AG10803 (cell line): ENCODE measurements at places on chromosomes 2 and 18.

GRCh38 chr2:33644215-33644614, 45.1 kb upstream of the FAM98A start:
- DNase-seq, result no peak

GRCh38 chr2:157428500-157429175, 15.3 kb downstream of the CYTIP start:
- no peak for DNase-seq

DNA sequence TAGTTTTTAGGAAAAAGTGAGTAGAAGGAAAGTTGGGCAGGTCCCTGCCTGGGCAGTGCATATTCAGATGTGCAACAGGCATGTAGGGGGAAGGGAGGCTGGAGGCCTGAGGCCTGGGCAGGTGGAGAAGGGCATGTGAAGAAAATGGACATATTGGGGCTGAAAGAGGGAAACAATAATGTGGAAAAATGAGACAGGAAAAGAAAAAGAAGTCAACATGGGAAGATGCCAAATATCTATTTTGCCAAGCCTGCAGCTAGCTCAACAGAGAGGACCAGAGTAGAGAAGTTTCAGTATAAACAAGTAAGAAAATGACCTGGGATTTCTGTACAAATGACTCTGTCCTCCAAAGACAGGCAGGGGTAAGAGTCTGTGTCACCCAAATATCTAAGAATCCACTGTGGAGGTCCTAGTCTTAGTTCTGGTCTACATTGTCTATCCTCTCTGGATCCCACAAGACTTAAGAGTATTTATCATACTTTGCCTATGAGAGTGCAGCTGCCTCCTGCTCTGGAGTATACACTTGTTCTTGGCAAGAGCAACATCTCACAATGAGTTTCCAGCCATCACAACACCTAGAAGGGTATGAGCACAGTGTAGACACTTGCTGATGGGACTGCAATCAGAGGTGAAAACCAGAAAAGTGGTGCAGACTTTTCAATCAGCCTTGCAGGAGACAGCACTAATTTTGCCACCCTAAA, 80.2 kb downstream of the CLHC1 start:
- no peak for DNase-seq

- peak; percentile 39 for DNase-seq
These were observed 7.2 kb upstream of the DCTN1 start for GRCh38 chr2:74387346-74387745.

DNA sequence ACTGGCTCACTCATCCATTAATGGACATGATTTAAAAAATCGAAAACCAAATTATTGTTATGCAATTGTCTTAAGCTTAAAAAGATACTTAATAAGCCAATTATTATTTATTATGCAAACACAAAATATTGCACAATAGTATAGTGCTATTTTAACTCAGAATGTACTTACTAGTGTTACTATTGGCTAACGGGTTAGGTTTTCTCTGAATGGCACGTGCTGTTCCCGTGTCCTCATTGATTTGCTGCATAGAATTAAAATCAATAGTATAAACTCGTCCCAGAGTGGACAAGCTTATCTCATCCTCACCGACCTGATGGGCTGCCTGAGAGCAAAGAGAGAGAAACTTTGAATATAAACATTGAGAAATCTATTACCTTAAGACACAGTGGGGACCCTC, 91.2 kb upstream of the DNER start:
- DNase-seq, result no peak

- DNase-seq, result no peak
These were observed 111.3 kb downstream of the CMPK2 start for GRCh38 chr2:6754419-6754818.

- DNase-seq, result no peak
These were observed 1259.5 kb upstream of the CDH2 start for GRCh38 chr18:29436459-29436858.

DNA sequence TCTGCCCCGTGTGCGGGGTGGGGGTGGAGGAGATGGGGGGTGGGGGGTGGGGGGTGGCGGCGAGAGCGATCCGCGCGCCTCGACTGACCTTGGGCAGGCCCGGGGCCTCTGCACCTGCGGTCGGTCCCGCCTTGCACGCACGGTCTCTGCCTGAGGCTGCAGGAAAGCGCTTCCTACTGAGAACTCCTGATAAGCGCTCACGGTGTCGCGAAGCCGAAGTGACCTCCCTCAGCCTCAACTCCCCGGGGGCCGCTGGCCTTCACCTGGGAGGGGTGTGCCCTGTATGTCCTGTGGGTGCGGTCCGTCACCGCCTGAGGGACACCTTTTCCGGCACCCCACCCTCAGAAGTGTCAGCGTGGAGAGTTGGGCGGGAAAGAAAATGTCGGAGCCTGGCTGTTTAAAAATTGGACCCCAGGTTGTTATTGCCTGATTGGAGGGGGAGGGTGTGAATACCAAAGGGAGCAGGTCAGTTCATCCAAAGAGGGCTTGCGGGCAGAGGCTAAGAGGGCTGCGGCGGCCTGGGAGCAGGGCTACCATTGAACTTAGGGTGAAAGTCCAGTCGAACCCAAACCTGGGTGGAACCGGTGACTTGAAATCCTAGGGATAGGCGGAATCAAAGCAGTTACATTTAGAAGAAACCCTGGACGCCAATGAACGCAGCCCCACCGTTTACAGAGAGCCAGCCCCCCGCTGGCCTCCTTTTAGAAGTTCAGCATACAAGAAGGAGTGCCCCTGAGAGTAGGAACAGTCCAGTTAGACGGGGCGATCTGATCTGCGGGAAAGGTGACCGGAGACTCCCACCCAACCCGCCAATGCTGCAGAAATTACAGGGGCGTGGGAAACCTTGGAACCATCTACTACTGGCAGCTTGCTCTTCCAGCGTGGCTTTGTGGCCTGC, 1.2 kb downstream of the MAL start:
- no peak for DNase-seq

DNA sequence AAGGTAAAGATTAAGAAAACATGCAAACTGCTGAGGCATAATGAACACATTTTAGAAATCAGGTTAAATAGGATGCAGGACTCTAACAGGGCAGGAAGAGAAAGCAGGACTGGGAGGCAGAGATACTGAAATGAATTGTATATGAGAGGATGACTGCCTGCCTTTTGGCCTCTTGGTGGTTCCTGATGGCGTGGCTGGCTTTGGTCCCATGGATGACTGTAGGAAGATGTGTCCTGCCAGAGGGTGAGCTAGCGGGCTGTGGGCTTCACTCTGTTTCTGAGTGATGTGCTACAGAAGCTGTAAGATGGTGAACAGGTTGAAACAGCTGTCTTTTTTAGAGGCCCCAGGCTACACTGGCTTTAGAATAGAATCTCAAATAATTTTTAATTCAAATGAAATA, 517.0 kb downstream of the SLC4A3 start:
- peak; percentile 58 for DNase-seq

DNA sequence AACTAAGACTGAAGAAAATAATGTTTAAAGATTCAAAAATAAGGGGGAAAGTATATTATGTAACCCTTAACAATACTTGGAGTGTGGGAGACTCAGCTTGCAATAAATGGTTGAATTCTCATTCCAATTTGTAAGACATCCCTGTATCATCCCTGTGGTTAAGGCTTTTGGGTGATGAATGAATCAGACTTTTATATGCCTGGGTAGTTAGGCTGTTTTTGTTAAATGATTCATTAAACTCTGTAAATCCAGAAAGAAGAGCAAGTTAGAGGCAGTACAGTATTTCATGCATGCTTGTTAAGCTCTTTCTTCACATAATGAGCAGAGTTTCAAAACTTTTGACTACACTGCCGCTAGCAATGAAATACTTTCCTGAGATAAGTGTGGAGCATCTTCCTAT, 948.8 kb downstream of the SOCS6 start:
- no peak for DNase-seq

- no peak for DNase-seq
These were observed 257.3 kb downstream of the MYCN start for GRCh38 chr2:16197504-16198147.

DNA sequence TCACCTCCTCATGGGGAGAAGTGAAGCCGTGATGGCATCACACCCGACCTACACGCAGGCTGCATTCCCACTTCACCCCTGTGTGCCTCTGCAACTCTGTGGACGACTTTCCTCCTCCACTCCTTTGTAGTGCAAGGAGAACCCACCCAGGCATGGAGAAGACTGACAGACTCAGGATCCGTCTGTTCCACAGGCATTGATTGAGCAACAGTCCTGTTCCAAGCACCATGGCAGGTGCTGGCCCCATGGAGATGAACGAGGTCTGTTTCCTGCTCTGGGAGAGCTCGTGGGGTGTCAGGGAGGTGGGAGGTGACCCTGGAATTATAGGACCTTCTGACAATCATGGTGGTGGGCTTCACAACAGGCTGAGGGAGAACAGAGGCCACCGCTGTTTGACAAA, 284.7 kb upstream of the HDAC4 start:
- no peak for DNase-seq

- no peak for DNase-seq
These were observed 128.9 kb upstream of the NOSTRIN start for GRCh38 chr2:168673265-168674189.

GRCh38 chr2:84925336-84925723, 19.9 kb downstream of the TMSB10 start:
- DNase-seq, result no peak

GRCh38 chr18:5515011-5515784, 28.6 kb downstream of the EPB41L3 start:
- DNase-seq, result no peak

- DNase-seq, result no peak
These were observed 24.0 kb upstream of the CERS6 start for GRCh38 chr2:168432100-168432499.

GRCh38 chr18:79615091-79615490, 64.5 kb upstream of the CTDP1 start:
- DNase-seq, result no peak

DNA sequence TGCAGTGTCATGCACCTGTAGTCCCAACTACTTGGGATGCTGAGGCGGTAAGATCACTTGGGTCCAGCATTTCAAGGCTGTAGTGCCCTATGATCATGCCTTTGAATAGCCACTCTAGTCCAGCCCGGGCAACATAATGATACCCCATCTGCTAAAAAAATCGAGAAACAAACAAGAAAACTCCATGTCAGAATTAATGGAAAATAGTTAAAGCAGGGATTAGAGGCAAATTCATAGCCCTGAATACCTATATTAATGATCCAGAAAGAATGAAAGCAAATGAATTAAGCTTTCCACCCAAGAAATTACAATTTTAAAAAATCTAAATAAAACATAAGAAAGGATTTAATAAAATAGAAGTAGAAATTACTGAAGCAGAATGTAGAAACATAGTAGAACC, 143.0 kb downstream of the MYO3B start:
- DNase-seq, result no peak

DNA sequence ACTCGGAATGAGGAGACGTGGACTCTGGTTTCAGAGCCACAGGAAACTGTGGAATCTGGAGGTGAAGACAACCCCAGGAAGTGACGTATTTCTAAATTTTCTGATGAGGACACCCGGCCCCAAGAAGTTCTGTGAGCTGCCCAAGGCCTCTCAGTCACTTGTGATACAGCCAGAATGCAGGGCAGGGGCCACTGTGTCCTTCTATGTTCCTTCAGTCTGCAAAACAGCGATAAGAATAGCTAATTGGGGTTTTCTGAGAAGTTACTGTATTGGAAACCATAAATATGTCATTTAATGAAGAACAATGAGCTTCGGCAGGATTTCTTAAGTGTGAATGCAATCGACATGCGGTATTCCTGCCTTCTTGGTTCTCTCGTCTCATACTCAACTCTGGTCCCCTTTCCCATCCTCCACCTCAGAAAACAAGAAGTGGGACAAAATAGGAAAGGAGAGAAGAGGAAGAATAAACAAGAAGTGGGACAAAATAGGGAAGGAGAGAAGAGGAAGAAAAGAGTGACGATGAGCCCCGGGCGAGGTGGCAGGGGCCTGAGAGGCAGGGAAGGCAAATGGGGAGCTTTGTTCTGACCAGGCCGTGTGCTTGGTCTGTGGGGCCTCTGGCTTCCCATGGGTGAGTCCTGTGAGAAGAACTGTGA, 282.0 kb upstream of the REV1 start:
- no peak for DNase-seq

GRCh38 chr18:67421651-67422050, 94.9 kb downstream of the DSEL start:
- DNase-seq, result no peak

GRCh38 chr2:95353613-95354468, 48.7 kb upstream of the FAHD2A start:
- no peak for DNase-seq

DNA sequence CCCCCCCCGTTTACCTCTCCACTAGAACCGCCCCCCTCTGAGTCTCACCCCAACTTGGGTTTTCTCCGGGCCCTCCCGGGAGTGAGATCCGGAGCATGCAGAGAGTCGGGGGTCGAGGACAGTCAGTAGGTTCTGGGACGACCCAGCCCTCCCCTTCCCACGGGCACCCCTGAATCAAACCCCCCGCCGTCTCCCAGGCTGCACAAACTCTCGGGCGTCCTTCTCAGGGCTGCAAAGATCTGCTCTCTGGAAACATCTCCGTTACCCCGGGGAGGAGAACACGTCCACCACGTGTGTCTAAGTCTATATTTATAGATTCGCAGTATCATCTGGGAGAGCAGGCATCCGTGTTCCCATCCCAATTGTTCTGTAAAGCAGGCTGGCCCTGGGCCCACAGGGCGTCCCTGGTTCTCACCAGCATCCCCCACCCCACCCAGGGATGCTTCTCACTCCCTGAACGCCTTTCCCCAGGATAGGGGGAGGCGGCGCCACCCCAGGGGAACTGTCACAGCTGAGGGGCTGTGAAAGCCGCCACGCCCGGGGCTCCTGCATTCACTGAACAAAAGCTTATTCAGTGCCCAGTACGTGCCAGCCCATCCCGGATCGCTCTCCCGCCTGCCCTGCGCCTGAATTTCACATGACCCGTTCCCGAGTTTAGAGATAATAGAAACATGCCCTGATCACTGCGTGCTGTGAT, 765 bp upstream of the DIPK1C start:
- no peak for DNase-seq

DNA sequence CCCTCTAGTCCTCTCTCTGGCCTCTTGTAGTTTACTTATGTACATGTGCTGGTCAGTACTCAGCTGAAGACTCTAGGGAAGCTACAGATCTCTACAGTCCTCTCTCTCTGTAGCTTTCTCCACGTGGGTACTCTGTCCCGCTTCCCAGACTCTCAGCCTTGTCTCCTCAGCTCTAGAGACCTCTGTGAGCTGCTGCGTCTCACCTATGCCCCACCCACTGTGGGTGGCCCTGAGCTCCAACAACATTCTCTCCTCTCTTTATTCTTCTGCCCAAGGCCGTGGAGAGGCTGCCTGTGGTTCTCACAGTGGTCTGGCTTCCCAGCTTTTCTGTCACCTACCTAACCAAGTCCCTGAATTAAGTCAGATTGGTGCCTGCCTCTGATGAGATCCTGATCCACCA, 33.4 kb downstream of the MFSD6 start:
- DNase-seq, result no peak

- no peak for DNase-seq
These were observed 1058.2 kb upstream of the CRIM1 start for GRCh38 chr2:35297403-35297802.
